ENCODE measurements at places on chromosomes 11 and 22.

- DNase-seq, result peak; percentile 50
Observed at GRCh38 chr11:33329705-33330329, 72.6 kb downstream of the HIPK3 start.

GRCh38 chr11:32894149-32894827 is 1.7 kb downstream of the QSER1 start:
- peak; percentile 19 for DNase-seq

DNA sequence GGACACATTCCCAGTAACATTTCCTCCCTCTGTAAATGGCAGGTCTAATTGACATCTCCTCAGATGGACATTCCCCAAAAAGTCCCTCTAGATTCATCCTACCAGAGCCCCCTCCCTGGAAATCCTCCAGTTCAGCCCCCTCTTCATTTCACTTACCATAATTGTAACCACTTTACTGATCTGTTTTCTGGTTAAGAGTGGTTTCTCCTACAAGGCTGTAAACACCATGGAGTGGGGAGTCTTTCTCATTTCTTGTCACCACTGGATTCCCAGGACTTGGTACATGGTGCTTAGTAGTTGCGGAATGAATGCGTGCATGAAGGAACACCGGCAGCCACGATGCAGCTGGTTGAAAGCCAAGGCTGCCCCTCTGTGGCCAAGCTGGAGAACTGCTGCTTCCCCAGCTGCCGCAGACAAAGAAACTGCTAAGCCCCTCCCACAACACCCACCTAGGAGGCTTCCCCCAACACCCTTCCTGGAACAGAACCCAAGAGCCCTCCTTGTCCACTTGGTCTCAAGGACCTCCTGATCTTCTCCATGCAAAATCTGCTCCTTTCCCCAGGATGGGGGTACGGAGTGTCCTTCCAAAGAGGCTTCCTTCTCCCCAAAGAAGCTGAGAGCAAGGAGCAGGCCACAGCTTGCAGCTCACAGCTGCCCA is 18.6 kb upstream of the SCARF2 start:
- DNase-seq, result peak; percentile 84

GRCh38 chr11:10522276-10522675 is 18.7 kb downstream of the RNF141 start:
- no peak for DNase-seq

DNA sequence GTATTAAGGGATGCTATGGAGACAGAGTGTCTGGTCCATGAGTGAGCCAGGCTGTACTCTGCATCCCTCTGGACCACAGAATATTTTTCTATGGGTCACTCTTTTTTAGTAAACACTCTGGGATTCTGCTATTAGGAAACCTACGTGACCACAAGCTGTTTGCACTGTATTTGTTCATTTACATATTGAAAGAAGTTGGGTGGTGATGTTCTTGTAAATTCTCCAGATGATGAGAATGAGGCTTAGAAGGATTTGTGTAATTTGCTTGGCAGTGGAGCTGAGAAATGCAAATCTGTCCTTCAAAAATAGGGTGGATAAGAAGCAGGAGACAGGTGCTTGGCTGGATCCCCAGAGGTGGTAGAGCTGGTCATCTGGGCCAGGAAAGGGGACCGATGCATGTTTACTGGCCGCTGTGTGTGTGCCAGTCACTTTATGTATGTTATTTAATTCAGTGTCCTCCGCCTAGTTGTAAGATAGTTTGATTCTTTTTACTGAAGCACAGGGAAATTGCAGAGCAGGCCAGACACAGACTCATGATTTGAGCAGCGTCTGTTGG is 63.7 kb upstream of the HEPHL1 start:
- no peak for DNase-seq

GRCh38 chr11:113105592-113105991 is 144.4 kb downstream of the NCAM1 start:
- DNase-seq, result no peak

- DNase-seq, result peak; percentile 37
Observed at GRCh38 chr11:96267496-96268032, 75.4 kb downstream of the MAML2 start.

- no peak for DNase-seq
Observed at GRCh38 chr11:117557361-117557760, 229.7 kb downstream of the CEP164 start.
